WTC11 (cell line): ENCODE measurements at places on chromosomes 13 and 19. TPM values are rescaled to one million over a fixed set of nuclear protein-coding genes. Genes with fewer than 3 reads are reported as not detected.
A peak's percentile ranks its signal among the peaks of the same experiment; 100 is the strongest.

GRCh38 chr13:97328222-97328790, 105.7 kb upstream of the RAP2A start:
- no peak overlapping the region; the same call in none of the 2 replicates for H3K27ac ChIP-seq
- no peaks in the 10 kb centered on the region for H3K27me3 ChIP-seq
- peak; percentile 57 for DNase-seq

DNA sequence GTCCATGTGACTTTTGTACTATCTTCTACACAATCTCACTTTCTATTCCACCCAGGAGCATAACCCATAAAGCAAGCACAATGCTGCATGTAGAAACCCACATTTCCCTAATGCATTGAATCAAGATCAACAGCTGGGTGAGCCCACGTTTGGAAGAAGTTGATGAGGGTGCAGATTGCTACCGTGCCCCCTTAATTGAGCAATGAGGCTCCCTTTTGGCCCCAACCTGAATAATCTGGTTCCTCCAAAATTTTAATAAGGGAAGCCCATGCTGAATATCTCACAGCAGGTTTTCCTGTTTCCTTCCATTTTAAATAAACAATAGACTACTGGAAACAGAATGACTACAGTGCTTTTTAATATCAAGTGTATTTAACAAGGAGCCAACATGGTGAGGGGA, 403.6 kb upstream of the SGCG start:
- no peak for DNase-seq
- no peaks in the 10 kb centered on the region for H3K4me1 ChIP-seq
- H3K36me3 ChIP-seq = no peaks in the 10 kb centered on the region
- H3K4me3 ChIP-seq = no peak overlapping the region
- no peak overlapping the region for H3K27ac ChIP-seq

DNA sequence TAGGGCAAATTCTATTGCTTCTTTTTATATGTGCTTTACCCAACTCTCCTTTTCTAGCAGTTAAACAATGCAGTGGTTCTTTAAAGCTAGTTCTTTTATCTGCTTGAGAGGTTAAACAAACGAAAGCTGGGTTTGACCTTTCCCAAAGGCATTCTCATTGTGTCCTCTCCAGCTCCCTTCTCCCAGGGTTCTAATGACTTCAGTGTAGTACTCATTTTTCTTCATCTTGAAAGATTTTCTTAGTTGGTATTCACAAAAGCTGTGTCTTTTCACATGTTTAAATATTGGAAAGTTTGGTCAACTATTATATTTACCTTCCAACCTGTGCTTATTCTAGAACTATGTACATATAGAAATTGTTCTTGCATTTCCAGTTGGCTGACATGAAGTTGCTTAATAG, 1.5 kb downstream of the WASF3 start:
- DNase-seq = no peak
- peaks cover 15% of the 10 kb centered on the region for H3K4me1 ChIP-seq
- H3K36me3 ChIP-seq = 0 out of 2 replicates have a peak, but pooled peaks cover 9% of the 10 kb centered on the region
- H3K4me3 ChIP-seq = peak overlapping the region; percentile 78

Gene CEACAM7
- 0.15 to 0.21 TPM (median 0.18 TPM) in 3 replicates for total RNA-seq

Gene FBXL12
- 34.2 to 37.6 TPM (median 35.7 TPM) in 3 replicates for total RNA-seq

Gene RGL3
- total RNA-seq = 69.0 to 88.3 TPM (median 86.0 TPM) in 3 replicates

DNA sequence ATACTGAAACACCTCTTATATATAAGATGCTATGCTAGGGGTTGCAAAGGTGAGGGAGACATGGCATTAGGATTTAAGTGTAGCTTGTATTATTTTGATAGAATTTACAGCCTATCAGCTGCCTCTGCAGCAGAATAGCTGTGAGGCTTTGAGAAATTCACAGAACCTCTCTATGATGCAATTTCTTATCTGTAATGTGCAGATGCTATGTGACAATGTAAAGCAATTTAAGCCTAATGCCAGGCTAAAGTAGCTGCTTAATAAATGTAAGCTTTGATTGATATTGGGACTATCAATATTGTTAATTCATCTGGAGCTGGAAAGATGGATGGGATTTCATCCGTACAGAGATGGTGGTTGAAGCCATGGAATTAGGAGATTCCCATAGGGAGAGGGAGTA, 1.6 kb downstream of the ADGRE3 start:
- H3K36me3 ChIP-seq = no peaks in the 10 kb centered on the region
- peaks cover 30% of the 10 kb centered on the region for H3K27me3 ChIP-seq
- no peak overlapping the region for H3K4me3 ChIP-seq
- no peak for DNase-seq
- no peaks in the 10 kb centered on the region for H3K4me1 ChIP-seq

GRCh38 chr13:84303035-84303434, 420.8 kb upstream of the SLITRK1 start:
- no peaks in the 10 kb centered on the region for H3K4me1 ChIP-seq
- H3K27me3 ChIP-seq = no peaks in the 10 kb centered on the region
- H3K4me3 ChIP-seq = no peak overlapping the region

DNA sequence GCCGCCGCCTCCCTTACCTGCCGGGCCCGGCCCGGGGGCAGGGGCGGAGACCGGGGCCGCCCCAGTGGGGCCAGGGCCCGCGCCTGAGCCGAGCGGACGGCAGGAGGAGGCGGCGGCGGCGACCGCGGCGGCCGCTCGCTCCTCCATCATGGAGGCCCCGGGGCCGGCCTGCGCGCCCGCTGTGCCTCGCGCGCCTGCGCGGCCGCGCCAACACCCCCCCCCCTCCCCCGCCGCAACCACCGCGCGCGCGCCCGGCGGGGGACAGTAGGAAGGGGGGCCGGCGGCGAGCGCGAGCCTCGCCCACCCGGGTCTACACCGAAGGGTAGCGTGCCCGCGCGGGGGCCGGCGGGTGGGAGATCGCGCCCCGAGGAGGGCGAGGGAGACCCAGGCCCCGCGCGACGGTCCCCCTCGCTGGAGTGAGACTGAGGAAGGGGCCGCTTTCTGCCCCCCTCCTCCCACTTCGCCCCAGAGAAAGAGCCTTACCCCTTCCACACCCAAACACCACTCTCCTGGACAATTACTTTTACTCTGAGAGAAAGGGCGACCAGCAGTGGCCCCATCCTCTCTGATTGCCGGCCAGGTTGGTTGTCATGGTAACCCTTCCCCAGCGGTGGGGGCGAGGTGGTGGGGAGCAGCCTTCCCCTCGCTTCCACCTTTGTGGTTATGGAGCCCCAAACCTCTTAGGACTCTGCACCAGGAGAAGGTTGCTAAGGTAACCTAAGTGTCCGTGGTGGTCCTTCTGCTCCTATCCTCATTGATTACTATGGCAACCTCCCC, at the start of gene STRN4:
STRN4 (minus strand) TSS at position 170 of the 777 bp plus-strand sequence; CDS start at position 150, 20 bp downstream.
- peak within 1 kb of the TSS; percentile 96 for H3K4me3 ChIP-seq
- peaks cover 6% of the 10 kb centered on the region for H3K36me3 ChIP-seq
- DNase-seq = peak; percentile 54
- H3K4me1 ChIP-seq = peaks cover 41% of the 10 kb centered on the region

DNA sequence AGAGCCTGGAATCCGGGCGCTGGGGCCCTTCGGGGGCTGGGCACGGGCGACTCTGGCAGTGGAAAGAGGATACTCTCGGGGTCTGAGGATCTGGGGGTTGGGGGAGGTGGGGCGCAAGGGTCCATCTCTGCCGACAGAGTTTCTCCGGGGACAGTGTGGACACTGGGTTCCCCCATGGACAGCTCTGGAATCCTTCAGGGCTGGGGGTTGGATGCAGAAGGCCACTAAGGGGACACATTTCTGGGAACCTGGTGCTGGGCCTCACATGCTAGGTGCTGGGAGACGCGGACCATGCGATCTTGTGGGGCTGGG, 2.3 kb downstream of the TGFBR3L start:
- H3K27me3 ChIP-seq = peaks cover 57% of the 10 kb centered on the region
- peak overlapping the region; percentile 77 for H3K4me3 ChIP-seq
- H3K27ac ChIP-seq = no peak overlapping the region
- no peak for DNase-seq

- no peak for DNase-seq
- peaks cover 15% of the 10 kb centered on the region; the same call in 1 of the 2 replicates for H3K4me1 ChIP-seq
- H3K36me3 ChIP-seq = peaks cover 48% of the 10 kb centered on the region
- no peaks in the 10 kb centered on the region; the same call in none of the 2 replicates for H3K27me3 ChIP-seq
- H3K27ac ChIP-seq = peak overlapping the region; percentile 99
- peak overlapping the region; percentile 79 for H3K4me3 ChIP-seq
Measured at GRCh38 chr19:9673912-9674662, 813 bp downstream of the ZNF562 start.

GRCh38 chr19:17244618-17245534, 843 bp downstream of the NR2F6 start:
- DNase-seq = no peak
- peak overlapping the region; percentile 95 for H3K27ac ChIP-seq
- H3K27me3 ChIP-seq = no peaks in the 10 kb centered on the region
- no peaks in the 10 kb centered on the region for H3K36me3 ChIP-seq
- peaks cover 57% of the 10 kb centered on the region for H3K4me1 ChIP-seq

DNA sequence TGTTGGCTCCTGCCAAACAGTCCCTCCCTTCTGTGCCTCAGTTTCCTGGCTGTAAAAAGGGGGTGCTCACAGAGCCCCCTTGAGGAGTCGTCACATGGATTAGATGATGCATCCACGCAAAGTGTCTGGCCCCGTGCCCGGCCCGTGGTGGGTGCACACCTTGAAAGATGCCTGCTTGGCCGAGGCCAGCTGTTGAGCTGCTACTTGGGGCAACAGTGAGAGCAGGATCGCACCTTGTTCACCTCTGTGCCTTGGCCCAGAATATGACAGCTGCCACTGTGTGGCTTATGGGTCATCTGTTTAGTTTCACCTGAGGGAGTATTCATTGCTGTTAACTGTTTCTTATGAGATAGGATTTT, 17.7 kb downstream of the CRTC1 start:
- DNase-seq = no peak
- peak overlapping the region; percentile 63 for H3K4me3 ChIP-seq
- no peaks in the 10 kb centered on the region for H3K36me3 ChIP-seq

- H3K27me3 ChIP-seq = no peaks in the 10 kb centered on the region
- H3K4me3 ChIP-seq = no peak overlapping the region
- peaks cover 10% of the 10 kb centered on the region for H3K36me3 ChIP-seq
- H3K4me1 ChIP-seq = peaks cover 41% of the 10 kb centered on the region
- H3K27ac ChIP-seq = no peak overlapping the region
- DNase-seq = no peak
Measured at GRCh38 chr13:51607165-51607564, 22.9 kb downstream of the WDFY2 start.

- H3K27ac ChIP-seq = no peak overlapping the region
- no peaks in the 10 kb centered on the region for H3K36me3 ChIP-seq
- no peaks in the 10 kb centered on the region for H3K27me3 ChIP-seq
- H3K4me1 ChIP-seq = peaks cover 19% of the 10 kb centered on the region
Measured at GRCh38 chr13:97325738-97326137, 103.6 kb downstream of the MBNL2 start.

Gene GPR12
- 0.07 to 0.09 TPM in 2 of 3 replicates, not detected in the other for total RNA-seq

GRCh38 chr13:110265682-110266430, 41.1 kb downstream of the COL4A1 start:
- H3K4me3 ChIP-seq = no peak overlapping the region
- no peak for DNase-seq
- 0 out of 2 replicates have a peak overlapping the region, but pooled peaks have one; percentile 19 for H3K27ac ChIP-seq
- no peaks in the 10 kb centered on the region for H3K36me3 ChIP-seq

Gene RNF113B
- not detected in 3 replicates for total RNA-seq

DNA sequence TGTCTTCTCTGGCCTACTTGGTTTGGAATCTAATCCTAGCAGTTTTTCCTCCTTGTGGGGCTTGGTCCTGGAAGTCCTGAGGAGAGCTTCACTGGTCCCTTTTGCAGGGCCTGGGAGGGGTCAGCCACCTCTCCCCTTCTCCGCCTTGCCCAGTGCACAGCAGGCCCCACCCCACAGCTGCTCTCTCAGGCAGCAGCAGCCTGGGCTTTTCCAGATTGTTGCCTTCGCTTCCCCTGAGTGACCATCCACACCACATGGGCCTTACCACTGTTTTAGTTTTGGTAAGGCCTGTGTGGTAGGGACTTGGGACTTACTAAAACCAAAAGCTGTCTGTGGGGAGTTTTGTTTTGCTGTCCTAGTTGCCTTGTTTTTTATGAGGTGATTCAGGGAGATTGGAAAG, 11.5 kb downstream of the MPHOSPH8 start:
- no peaks in the 10 kb centered on the region for H3K27me3 ChIP-seq
- H3K4me1 ChIP-seq = no peaks in the 10 kb centered on the region
- no peak overlapping the region for H3K27ac ChIP-seq

DNA sequence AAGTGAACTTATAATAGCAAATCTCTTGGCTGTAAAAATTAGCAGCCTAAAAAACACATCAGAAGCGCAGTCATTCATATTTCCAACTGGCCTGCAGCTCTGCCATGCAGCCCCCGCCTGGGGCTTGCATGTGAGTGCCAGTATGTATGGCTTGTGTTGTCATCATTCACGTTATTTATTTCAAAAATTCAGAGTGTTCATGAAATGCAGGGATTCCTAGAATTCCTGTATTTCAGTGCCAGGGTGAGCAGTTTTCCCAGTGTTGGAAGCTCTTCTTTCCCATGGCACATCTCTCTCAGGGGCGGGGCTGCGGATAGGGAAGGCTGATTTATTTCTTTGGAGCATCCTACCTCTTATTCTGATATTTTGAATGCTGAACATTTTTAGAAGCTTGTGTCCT, 234.6 kb downstream of the FGF9 start:
- no peak overlapping the region for H3K27ac ChIP-seq
- no peaks in the 10 kb centered on the region for H3K36me3 ChIP-seq

Gene SMIM44
- total RNA-seq = not detected in 3 replicates

- H3K27me3 ChIP-seq = no peaks in the 10 kb centered on the region
- no peak overlapping the region for H3K27ac ChIP-seq
- H3K4me3 ChIP-seq = no peak overlapping the region
- peaks cover 8% of the 10 kb centered on the region for H3K36me3 ChIP-seq
Measured at GRCh38 chr19:43607238-43608205, 4.4 kb upstream of the SRRM5 start.

DNA sequence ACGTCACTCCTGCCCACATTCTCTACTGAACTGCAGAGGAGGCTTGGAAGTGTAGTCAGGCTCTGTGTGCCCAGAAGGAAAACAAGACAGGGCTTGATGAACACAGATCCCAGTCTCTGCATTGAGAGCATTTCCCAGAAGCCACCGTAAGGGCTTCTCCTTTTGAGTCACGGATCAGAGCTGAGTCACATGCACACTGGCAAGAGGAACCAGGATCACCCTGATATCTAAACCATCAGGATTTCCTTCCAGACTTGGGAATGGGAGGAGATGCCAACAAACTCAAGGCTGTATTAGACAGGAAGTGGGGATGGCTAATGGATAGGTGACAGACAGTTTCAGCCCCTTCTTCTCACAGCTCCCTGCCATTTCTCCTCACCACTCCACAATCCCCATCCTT, 17.7 kb upstream of the FBXO17 start:
- no peak overlapping the region for H3K4me3 ChIP-seq
- H3K27ac ChIP-seq = no peak overlapping the region
- H3K4me1 ChIP-seq = peaks cover 8% of the 10 kb centered on the region
- no peaks in the 10 kb centered on the region for H3K36me3 ChIP-seq

Gene PNMA8C
- total RNA-seq = 1.2 to 2.0 TPM (median 2.0 TPM) in 3 replicates

- peak overlapping the region; percentile 94 for H3K4me3 ChIP-seq
- H3K27ac ChIP-seq = peak overlapping the region; percentile 89
- H3K4me1 ChIP-seq = peaks cover 18% of the 10 kb centered on the region
- H3K27me3 ChIP-seq = peaks cover 11% of the 10 kb centered on the region
Measured at GRCh38 chr13:94595001-94595949, 677 bp downstream of the TGDS start.

GRCh38 chr13:110801044-110801443, 87.5 kb downstream of the ING1 start:
- no peak for DNase-seq
- no peaks in the 10 kb centered on the region for H3K36me3 ChIP-seq
- peaks cover 19% of the 10 kb centered on the region for H3K27me3 ChIP-seq
